ENCODE measurements at places on chromosomes 5 and 9. TPM values are rescaled to one million over a fixed set of nuclear protein-coding genes. Genes with fewer than 3 reads are reported as not detected.

DNA sequence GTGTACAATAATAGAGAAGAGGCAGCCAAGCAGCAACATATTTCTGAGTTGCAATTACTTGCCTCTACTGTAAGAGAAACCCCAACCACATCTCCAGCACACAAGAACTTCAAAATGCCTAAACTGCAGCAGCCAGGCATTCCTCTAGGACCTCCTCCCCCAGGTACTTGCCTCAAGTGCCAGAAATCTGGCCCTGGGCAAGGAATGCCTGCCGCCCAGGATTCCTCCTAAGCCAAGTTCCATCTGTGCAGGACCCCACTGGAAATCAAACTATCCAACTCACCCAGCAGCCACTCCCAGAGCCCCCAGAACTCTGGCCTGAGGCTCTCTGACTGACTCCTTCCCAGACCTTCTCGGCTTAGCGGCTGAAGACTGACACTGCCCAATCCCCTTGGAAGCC is 336.8 kb upstream of the RGMB start:
- DNase-seq = no peak

DNA sequence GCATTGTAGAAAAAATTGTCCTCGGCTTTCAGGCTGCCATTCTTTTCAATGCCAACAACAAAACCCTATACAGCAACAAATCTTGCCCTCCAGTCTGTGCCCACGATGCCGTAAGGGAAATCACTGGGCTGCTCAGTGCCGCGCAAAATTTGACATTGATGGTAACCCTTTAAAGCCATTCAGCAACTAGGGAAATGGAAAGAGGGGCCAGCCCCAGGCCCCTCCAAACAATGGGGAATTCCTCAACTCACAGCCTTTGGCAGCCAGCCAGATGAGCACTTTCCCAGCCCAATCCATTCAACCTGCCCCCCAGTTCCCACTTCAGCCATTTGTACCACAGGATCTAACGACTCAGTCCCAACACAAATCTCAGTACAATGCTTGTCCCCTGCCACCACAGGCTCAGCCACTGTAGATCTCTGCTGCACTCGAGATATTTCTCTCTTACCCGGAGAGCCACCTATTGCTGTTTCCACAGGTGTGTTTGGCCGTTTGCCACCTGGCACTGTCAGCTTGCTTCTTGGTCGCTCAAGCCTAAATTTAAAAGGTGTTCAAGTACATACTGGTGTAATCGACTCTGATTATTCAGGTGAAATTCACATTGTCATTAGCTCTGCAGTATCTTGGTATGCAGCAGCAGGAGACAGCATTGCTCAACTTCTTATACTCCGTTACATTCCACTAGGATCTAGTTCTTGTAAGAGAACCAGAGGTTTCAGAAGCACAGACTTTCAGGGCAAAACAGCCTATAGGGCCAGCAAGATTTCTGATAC is 103.3 kb downstream of the SYK start:
- DNase-seq = no peak

- no peak for DNase-seq
Measured at GRCh38 chr5:177404641-177405179, 4.2 kb upstream of the PFN3 start.

DNA sequence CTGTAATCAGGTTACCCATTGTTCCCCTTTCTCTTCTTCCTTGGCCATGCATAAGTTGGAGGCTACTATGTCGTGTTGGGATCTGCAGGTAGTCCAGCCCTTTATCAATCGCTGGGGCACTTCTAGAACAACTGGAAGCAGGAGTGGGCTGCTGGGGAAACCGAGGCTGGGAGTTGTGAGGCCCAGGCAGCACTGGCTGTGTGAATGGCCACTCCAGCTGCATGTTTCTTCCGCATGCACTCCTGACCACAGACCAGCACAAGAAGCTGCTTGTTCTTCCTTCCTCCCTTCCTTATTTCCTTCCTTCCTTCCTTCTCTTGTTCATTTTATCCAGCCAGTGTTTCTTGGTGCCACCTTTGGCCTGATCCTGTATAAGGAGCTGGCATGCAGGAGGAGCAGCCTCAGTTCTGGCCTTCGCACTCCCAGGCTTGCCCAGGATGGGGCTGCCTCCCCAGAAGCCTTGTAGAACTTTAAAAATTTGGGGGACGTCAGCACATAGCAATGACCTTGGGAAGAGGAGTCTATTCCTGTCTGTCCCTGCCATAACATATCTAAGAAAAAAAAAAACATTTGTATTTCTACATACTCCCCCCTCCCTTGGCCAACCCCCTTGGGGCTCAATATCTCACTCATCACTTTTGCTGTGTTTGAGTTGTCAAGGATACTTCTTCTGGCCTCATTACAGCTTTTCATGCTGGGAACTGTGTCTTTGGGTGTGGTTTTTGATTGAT is 20.8 kb upstream of the CXCL14 start:
- DNase-seq = no peak

DNA sequence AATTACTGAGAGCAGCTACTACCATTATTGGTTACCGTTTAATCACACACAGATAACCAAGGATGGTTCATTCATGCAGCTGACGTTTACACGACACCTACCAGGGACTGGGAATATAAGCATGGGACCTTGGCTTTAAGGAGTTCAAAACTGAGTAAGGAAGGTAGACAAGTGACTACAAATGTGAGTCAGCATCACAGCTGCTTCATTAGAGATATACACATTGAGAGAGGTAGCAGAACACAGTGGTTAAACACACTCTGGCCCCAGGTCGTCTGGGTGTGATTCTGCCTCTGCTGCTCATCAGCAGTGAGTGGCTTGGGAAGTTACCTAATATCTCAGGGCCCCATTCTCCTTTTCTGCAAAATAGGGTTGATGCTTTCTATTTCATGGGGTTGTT is 268.6 kb downstream of the NR3C1 start:
- DNase-seq = no peak

- DNase-seq = no peak
Measured at GRCh38 chr9:124399323-124399967, 15.8 kb downstream of the PSMB7 start.

DNA sequence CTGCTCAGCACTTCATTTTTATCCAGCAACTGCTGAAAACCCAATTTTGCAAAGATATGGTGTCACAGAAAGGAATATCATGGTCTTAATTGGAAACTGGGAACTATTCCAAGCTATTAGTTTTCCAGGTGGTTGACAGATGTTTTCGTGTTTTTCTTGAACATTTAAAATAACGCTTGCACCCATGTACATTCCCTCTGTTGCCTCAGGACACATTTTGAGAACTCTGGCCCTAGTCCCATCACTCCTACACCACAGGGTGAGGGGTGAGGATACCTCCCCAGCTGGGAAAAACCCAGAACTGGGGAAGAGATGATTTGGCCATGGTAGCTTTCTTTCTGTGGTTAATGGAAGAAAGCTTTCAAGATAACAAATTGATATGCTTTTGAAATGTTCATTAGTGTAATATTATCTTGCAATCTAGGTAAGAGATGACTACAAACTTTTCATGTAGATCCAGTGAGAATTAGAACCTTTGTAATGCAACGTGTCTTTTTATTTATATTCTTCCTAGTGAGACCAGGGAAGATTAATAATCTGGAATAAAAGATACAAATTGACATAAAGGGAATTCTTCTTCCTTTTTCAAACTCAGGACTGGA is 627.0 kb downstream of the RAB3C start:
- DNase-seq = no peak

DNA sequence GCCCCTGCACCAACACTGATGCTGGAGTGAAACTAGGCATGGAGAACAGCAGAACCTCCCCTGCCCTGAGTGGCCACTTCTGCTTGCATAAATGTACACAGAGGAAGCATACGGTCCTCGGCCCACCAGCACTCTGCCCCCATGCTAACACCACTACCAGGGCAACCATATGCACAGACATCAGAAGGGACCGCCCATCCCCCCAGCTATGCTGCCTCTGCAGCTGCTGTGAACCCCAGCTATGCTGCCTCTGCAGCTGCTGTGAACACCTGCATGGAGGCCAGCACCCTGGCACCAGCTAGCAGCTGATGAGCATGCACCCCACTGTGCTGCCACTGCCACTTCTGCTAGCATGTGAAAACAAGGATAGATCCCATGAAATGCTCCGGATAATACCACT is 250.3 kb downstream of the TUSC1 start:
- DNase-seq = no peak

- DNase-seq = peak; percentile 34
Measured at GRCh38 chr9:133564451-133565116, 30.1 kb downstream of the ADAMTSL2 start.

- no peak for DNase-seq
Measured at GRCh38 chr5:178396796-178397720, 164.5 kb upstream of the PHYKPL start.

DNA sequence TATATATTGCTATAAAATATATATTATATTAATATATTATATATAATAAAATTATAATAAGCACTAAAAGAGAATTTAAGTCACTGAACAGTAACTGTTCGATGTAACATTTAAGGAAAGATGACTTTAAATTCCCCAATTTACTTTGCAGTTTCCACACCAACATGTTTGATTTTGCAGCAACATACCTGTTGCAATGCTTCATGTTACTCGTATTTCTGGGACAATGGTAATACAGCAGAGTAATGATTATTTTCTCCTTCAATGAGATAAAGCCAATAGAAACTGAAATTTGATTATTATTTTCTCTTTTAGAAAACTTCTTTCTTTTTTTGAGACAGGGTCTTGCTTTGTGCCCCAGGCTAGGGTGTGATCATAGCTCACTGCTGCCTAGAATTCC is 9.5 kb upstream of the NAA35 start:
- DNase-seq = no peak

GRCh38 chr9:133199648-133200321 is 9.3 kb downstream of the OBP2B start:
- no peak for DNase-seq

GRCh38 chr5:17087035-17087434 is 130.4 kb upstream of the BASP1 start:
- peak; percentile 42 for DNase-seq

DNA sequence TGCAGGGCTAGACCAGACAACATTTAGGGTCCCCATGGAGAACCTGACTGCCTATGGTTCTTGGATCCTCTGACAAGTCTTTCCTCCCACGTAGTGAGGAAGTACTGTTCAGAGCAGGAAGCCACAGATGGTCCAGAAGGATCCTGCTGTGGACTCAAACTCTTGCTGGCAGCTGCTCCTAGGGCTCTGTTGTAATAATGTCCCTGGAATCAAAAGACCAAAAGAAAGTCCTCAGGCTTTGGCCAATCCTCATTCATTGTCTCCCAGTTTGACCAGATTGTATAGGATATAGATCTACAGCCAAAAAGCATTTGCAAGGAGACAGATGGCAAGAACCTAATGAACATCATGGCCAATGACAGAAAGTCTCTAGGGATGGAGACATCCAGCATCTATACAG is 53.9 kb downstream of the SEMA6A start:
- no peak for DNase-seq

DNA sequence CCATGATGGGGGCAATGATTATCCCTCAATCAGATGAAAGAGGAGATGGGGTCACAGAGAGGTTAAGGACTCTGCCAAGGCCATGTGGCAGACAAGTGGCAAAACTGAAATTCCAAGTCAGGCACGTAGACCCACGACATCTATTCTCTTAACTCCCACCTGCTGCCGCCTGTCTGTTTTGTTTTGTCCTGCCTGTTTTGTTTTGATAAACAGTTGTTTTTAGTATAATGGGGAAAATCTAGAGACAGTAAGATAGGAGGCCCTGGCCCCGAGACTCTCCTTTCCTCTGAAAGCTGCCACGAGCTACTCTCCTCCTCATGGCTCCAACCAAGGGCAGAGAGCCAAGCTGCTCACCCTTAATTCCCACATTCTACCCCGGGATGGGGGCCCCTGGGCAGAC is 4.9 kb downstream of the FSTL4 start:
- no peak for DNase-seq

- DNase-seq = no peak
Measured at GRCh38 chr5:157749462-157749799, 5.9 kb downstream of the LSM11 start.

GRCh38 chr5:32443145-32443540 is 1.4 kb downstream of the ZFR start:
- DNase-seq = peak; percentile 21

GRCh38 chr5:63145167-63145566 is 566.5 kb downstream of the LRRC70 start:
- DNase-seq = peak; percentile 27

- DNase-seq = no peak
Measured at GRCh38 chr5:43702293-43702692, 99.3 kb downstream of the NNT start.

DNA sequence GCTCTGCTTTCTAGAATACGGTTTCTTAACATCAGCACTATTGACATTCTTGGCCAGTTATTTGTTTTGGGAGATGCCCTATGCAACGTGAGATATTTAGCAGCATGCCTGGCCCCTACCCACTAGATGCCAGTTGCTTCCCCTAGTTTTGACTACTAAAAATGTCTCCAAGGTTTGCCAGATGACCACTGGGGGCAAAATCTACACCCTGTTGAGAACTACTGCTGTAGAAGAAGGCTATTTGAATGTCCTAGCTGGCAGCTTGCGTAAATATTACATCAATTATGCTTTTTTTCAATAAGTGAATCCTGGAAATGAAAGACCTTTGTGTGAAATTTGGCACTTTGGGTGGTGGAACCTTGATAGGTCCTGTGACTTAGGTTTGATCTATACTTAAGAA is 5.0 kb downstream of the NCBP1 start:
- peak; percentile 3 for DNase-seq

DNA sequence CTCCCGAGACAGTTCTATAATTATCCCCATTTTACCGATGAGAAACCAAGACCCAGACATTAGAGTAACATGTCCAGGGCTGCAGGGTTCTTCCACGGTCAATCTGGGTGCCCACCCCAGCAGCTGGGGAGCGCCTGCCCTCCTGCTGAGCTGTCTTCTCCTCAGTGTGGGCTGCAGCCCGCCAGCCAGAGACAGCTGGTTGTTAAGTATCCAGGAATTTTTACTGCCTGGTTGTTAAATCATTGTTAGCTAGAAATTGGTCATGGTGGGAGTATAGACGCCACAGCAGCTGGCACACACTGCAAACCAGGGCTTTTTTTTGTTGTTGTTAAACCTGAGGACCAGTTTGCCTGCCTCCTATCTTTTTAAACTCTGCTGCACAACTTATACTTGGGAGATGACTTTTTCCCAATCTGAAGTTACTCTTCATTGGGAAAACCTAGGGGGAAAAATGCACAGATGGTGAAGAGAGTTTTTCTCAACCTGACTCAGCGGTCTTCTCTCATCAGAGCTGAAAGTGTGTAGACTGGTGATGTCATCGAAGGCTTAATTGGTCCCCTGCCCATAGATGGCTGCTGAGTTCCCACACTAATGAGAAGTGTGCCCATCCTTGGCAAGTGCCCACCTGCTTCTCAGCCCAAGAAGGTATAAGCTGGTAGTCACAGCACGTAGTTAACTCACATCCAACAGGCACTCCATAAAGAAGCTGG is 208.6 kb downstream of the DRD1 start:
- no peak for DNase-seq

- DNase-seq = no peak
Measured at GRCh38 chr9:90568667-90569066, 74.0 kb downstream of the DIRAS2 start.

OBP2B gene
- not detected for total RNA-seq

C9orf50 gene
- total RNA-seq = 1.8 TPM

FCN2 gene
- total RNA-seq = not detected

TMEM171 gene
- total RNA-seq = not detected

FOXD4L5 gene
- 0.27 TPM for total RNA-seq

MACIR gene
- 11.6 TPM for total RNA-seq

INSL4 gene
- total RNA-seq = not detected

C1QTNF2 gene
- total RNA-seq = not detected

PCDH1 gene
- 0.46 TPM for total RNA-seq

ANKRD31 gene
- under 0.01 TPM for total RNA-seq

COL15A1 gene
- total RNA-seq = 0.74 TPM

CARTPT gene
- total RNA-seq = not detected

SIGMAR1 gene
- total RNA-seq = 125 TPM

GABRG2 gene
- 0.32 TPM for total RNA-seq

GPX8 gene
- total RNA-seq = 44.5 TPM

EQTN gene
- not detected for total RNA-seq

Data from cardiac muscle cell (in vitro differentiated cells and primary cell).